Left ventricle myocardium superior (tissue), 1 donor: ENCODE measurements at places on chromosomes 5 and 9. TPM values are rescaled to one million over a fixed set of nuclear protein-coding genes. Genes with fewer than 3 reads are reported as not detected.

DNA sequence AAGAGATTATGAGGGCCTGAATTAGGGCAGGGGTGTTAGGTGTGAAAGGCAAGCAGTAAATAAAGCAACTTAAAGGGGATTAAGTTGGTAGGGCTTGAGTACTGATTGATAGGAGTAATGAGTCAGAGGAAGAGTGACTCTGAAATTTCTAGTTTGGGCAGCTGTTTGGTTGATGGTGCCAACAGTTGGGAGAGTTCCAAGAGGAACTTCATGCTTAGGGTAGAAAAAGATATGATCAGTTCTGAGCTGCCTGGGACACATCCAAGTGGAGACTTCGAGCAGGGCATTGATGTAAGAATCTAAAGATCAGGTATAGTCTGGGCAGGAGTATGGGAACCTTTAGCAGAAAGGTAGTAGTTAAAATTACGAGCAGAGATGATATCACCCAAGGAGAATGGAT lies 10.2 kb downstream of the MAMDC2 start:
- DNase-seq = no peak

N4BP3 gene
- total RNA-seq = 2.7 TPM

PCDHB12 gene
- 1.3 TPM for total RNA-seq

RAI14 gene
- total RNA-seq = 7.1 TPM

IGFBPL1 gene
- total RNA-seq = not detected

DNA sequence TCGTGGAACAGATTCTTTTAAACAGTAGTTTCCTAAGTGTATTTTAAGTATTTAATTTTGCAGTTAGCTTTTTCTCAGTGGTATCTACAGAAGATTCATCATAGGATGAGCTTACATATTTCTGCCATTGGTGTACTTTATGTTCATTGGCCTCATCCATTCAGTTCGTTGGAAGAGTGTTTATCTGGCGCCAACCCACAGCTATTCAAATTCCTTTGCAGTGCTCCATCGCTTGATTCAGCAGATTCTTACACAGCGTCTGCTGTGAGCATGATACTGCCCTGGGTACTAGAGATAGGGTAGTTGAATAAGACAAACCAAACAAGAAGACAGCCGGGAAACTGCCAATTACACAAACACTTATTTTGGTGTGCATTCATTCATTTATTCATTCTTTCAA lies 55.1 kb downstream of the NUP214 start:
- DNase-seq = no peak

DNA sequence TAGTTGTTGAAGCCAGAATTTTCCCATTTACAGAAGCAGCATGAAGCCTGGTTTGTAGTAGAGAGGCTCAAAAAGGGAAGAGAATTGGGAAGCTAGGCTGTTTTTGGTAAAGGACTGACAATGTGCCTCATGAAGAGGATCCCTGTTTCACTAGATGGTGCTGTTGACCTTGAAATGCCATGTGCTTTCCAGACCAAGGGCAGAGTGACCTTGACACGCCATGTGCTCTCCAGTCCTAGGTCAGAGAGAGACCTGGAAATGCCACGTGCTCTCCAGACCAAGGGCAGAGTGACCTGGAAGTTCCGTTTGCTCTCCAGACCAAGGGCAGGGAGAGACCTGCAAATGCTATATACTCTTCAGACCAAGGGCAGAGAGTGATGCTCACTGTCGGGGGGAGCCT lies 32.0 kb downstream of the UNC13B start:
- no peak for DNase-seq

GRCh38 chr5:1925111-1926070 lies 42.7 kb upstream of the IRX4 start:
- DNase-seq = no peak

DNA sequence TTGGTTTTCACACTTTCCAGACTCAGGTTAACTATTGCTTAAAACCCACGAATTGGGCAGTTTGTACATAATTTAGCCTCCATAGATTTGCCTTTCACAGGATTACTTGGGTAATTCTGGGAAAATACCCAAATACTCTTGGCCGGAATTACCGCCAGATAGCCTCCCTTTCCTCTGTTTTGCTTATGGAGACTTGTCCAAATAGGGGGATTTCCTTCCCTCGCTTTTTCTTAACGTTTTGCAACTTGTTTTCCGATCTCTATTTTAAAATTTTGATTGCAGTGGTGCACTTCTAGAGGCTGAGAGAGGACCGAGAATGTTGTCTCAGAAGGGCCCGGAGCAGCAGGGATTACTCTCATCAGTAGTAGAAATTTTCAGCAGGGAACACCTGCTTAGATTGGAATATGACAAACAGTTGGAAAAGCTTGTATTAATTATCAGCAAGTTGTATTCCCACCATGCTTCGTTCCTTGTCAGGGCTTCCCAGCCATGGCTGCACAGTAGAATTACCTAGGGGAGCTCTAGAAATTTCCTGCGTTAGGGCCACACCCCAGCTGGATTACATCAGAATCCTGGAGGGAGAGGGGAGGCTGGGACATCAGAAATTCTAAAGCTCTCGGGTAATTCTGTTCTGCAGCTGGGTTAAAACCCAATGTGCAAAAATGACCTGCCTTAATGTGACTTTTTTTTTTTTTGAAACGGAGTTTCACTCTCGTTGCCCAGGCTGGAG lies 329.1 kb downstream of the SH3GL2 start:
- no peak for DNase-seq

DNA sequence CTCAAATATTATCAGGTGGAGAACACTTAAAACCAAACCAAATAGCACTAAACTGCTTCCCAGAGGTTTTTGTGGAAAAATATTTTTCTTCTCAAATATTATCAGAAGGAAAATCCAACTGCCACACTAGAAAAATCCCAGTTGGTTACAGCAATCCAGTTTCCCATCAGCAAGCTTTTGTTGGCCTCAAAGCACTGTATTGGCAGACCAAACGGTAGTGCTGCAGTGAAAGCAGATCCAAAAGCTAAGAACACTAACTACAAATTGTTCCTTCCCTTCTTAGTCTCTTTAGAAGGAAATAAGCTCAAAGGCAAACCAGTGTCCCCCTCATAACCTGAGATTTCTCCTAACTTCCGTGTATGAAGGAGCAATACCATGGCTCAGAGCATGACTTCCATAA lies 105.3 kb downstream of the TRIM36 start:
- DNase-seq = no peak

GRCh38 chr5:132474881-132475496 lies 15.6 kb downstream of the IRF1 start:
- DNase-seq = no peak

GRCh38 chr5:94746731-94747124 lies 128.3 kb downstream of the SLF1 start:
- no peak for DNase-seq

DNA sequence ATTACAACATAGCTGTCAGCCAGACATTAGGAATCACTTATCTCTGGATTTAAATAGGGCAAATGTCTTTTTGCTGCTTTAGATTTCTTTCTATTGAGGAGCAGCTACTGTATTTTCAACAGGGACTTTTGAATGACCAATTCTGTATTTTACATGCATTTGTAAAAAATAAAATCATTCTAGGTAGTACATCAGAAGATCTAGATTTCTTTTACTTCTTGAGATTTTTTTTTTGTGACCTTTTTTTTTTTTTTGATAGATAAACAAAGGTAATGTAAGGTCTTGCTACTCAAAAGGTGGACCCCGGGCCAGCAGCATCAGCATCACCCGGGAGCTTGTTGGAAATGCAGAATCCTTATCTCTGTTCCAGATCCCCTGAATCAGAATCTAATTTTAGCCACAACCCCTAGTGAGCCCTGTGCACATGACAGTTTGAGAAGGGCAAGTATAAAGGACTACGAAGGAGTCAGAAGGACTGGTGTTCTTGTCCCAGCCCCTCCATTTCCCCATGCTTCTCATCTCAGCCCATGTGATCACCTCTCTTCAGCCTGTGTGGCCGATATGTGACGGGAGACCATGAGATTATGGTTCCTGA lies 37.7 kb upstream of the CKMT2 start:
- no peak for DNase-seq

- no peak for DNase-seq
Observed at GRCh38 chr5:58462154-58462553, 2.3 kb upstream of the PLK2 start.

DNA sequence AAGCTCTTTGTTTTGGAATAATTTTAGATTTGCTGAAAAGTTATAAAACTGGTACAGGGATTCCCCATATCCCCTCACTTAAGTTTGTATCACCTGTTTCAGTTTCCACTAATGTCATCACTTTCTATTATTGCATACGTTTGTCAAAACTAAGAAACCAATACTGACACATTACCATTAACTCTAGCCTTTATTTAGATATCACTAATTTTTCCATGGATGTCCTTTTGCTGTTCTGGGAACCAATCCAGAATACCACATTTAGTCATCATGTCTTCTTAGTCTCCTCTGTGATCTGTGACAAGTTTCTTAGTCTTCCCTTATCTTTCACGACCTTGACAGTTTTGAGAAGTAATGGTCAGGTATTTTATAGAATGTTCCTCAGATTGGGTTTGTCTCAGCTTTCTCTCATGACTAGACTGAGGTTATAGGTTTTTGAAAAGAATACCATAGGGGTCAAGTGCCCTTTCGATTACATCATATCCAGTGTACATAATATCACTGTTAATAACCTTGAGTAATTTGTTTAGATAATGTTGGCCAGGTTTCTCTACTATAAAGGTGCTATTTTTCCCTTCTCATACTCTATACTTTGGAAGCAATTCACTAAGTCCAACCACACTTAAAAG lies 51.9 kb upstream of the NMUR2 start:
- DNase-seq = no peak

DNA sequence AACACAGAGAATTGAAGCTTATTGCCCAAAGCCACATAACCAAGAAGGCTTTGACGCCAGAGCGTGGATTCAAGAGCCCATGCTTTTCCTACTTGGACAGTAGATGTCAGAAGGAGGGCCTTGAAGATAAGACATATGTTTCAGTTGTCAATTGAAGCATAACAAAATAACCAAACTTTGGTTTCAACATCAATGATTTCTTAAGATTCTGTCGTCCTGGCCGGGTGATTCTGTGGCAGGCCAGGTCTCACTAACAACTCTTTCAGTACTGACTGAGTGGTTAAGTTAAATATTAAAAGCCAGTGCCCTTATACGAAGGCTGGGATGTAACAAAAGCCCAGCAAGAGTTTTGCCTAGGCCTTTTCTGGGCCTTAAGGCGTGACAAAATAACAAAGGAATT lies 94.0 kb downstream of the RCL1 start:
- no peak for DNase-seq

GRCh38 chr5:37576552-37576951 lies 197.4 kb downstream of the WDR70 start:
- DNase-seq = no peak

- no peak for DNase-seq
Observed at GRCh38 chr5:158746979-158747378, 352.7 kb downstream of the EBF1 start.

DNA sequence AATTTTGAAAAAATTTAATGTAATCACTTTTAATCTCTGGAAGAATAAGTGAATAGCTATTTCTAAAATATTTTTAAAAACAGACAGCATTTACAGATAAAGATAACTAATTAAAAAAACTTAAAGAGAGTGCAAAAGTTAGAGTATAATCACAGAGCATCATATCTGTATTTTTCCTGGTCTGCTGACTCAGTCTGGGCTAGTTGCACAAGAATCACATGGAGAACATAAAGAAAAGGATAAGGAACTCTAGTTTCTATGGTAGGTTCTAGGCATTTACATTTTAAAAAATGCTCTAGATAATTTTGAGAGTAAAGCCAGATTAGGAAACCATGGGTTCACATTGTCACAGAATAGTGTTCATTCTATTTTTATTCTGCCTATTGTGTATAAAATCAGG lies 347.4 kb downstream of the PSAT1 start:
- no peak for DNase-seq

- peak; percentile 77 for DNase-seq
Observed at GRCh38 chr5:43191740-43192557, at the start of gene NIM1K. Gene NIM1K, plus strand, starts transcription at chr5:43192225. Its CDS starts 53,551 bp downstream, at chr5:43245776.

DNA sequence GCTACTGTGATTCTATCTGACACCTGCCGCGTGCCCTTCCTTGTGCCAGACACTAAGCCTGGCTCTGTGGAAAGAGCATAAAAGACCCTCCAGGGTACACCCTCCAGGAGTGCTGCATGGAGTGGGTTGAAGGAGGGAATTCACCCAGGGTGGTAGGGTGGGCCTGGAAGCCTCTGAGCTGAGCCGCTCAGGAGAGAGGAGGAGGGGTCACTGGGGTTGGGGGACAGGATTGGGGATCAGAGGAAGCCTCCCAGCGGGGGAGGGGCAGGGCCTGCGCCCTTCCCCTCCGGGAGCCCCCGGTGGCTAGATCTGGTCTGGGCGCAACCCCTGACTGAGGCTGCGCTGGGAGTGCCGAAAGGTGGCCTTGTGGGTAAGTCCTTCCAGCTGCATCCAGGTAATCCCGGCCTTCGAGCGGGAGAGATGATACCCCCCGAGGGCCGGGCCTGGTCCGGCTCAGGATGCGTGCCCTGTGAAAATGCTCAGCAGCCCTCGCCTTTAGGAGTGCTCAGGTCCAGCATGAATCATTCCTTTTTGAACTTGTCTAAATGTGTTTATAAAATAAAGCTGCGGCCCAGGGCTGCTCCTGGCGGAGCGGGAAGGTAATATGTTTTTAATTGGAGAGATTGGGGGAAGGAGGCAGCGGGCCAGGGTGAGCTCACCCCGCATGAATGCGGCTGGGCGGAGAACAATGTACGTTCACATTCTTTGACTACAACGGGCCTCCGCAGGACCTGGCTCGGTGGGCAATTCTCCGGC lies 118.1 kb upstream of the SMIM23 start:
- peak; percentile 78 for DNase-seq

- DNase-seq = no peak
Observed at GRCh38 chr5:38692781-38693527, 136.5 kb upstream of the LIFR start.

DNA sequence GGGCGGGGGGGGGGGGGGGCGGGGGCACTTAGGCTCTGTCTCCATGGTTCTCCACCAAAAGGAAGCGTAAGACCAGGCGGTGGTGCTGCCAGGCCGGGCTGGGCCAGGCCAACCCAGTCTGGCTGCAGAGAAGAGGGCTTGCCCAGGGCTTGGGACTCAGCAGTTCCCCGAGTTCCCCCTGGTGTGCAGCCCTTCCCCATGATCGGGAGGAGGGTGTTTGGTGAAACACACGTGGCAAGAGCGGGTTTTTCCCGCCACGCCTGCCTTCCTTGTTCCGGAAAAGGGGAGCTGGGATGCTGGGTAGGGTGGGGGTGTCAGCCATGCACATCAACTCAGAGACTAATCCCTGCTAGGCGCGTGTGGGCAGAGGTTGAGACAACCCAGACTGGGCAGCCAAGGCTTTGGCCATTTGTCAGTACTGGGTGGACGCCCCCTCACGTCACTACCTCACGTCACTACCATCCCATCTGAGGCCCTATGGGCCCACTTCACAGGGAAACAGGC lies 32.9 kb downstream of the PRRX2 start:
- DNase-seq = peak; percentile 58

ANKRD18A gene
- 1.4 TPM for total RNA-seq

- no peak for DNase-seq
Observed at GRCh38 chr5:126919566-126919965, 110.8 kb downstream of the MARCHF3 start.
